ENCODE measurements at places on chromosomes 12 and 14. TPM values are rescaled to one million over a fixed set of nuclear protein-coding genes. Genes with fewer than 3 reads are reported as not detected.

Gene KRT78
- not detected for total RNA-seq

Gene SAMD15
- 1.7 TPM for total RNA-seq

Gene HSPB8
- 33.8 TPM for total RNA-seq

Gene EID3
- 14.2 TPM for total RNA-seq

Gene GLIPR1L2
- total RNA-seq = 0.46 TPM

Gene TRAF3
- 36.7 TPM for total RNA-seq

Gene ANKRD33
- total RNA-seq = 0.03 TPM

Gene PLCZ1
- total RNA-seq = not detected

Gene ADCY4
- total RNA-seq = 3.3 TPM

Gene MYO1A
- 0.53 TPM for total RNA-seq

Gene GPR135
- 4.9 TPM for total RNA-seq

Gene ETFBKMT
- 3.3 TPM for total RNA-seq

Gene MTA1
- total RNA-seq = 61.5 TPM

Gene MDGA2
- not detected for total RNA-seq

Gene TPCN1
- 87.9 TPM for total RNA-seq

Gene SRRM4
- not detected for total RNA-seq

Gene SIX4
- 10.9 TPM for total RNA-seq

Gene LALBA
- total RNA-seq = not detected

Gene CPNE6
- not detected for total RNA-seq

Gene ACSM4
- total RNA-seq = not detected

Gene EMP1
- 65.7 TPM for total RNA-seq

Gene AQP6
- total RNA-seq = 0.20 TPM

Gene TAS2R13
- 2.4 TPM for total RNA-seq

Gene NAA25
- total RNA-seq = 22.5 TPM

Gene PRDM4
- total RNA-seq = 20.3 TPM

Gene MANSC4
- not detected for total RNA-seq

Gene PLEKHG7
- total RNA-seq = not detected

Gene CLEC9A
- total RNA-seq = not detected

Gene TSHR
- not detected for total RNA-seq

Gene PLA2G1B
- not detected for total RNA-seq

Gene FKBP11
- 45.0 TPM for total RNA-seq

Gene DLGAP5
- total RNA-seq = 10.2 TPM

Gene IL22
- not detected for total RNA-seq

Gene TOX4
- 50.6 TPM for total RNA-seq

Gene LYZ
- total RNA-seq = not detected

Measured in smooth muscle cell of the pulmonary artery (primary cell).